PC-9 (cell line): ENCODE measurements at places on chromosomes 6 and 20. TPM values are rescaled to one million over a fixed set of nuclear protein-coding genes. Genes with fewer than 3 reads are reported as not detected.

- H3K36me3 ChIP-seq: no peaks in the 10 kb centered on the region
- H3K27ac ChIP-seq: no peak overlapping the region
- DNase-seq: no peak
- no peaks in the 10 kb centered on the region for H3K27me3 ChIP-seq
- H3K4me1 ChIP-seq: no peaks in the 10 kb centered on the region
Observed at GRCh38 chr20:10385850-10386544, 48.0 kb downstream of the MKKS start.

DNA sequence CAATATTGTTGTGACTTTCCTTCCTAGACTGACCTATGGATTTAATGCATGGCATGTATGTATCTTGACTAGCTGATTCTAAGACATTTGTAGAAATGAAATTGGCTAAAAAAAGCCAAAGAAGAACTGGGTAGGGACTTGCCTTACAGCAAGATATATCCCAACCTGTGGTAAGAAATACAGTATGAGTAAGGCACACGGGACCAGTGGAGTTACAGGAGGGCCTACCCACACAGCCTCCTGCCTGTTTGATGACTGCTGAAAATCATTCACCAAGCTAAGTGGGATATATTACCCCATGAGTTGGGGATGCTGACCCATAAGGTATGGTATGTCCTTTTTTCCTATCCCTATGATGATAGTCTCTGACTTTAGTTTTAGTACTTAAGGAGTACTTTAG lies 112.2 kb downstream of the INSM1 start:
- DNase-seq: no peak
- H3K27ac ChIP-seq: peak overlapping the region; percentile 43; the same call in 1 of the 2 replicates
- H3K4me1 ChIP-seq: peaks cover 11% of the 10 kb centered on the region; the same call in 1 of the 2 replicates
- no peak overlapping the region for H3K4me3 ChIP-seq
- no peaks in the 10 kb centered on the region for H3K36me3 ChIP-seq
- H3K27me3 ChIP-seq: no peaks in the 10 kb centered on the region

Gene SYNDIG1
- total RNA-seq: 0.17 and 0.35 TPM in 2 replicates

DNA sequence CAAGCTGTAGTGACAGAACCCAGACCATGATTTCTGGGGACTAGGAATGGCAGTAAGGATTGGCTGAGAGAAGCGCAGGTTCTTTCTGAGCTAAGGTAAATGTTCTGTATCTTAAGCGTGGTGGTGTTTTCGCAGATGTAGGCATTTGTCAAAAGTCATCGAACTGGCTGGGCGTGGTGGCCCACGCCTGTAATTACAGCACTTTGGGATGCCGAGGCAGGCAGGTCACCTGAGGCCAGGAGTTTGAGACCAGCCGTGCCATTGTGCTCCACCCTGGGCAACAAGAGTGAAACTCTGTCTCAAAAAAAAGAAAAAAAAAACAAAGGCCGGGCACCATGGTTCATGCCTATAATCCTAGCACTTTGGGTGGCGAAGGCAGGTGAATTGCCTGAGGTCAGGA lies 40.7 kb upstream of the EYA2 start:
- no peak overlapping the region for H3K27ac ChIP-seq
- no peaks in the 10 kb centered on the region for H3K36me3 ChIP-seq
- H3K4me3 ChIP-seq: no peak overlapping the region

GRCh38 chr6:14933183-14933544 lies 312.7 kb upstream of the JARID2 start:
- no peak overlapping the region for H3K27ac ChIP-seq
- no peaks in the 10 kb centered on the region for H3K36me3 ChIP-seq
- peaks cover 20% of the 10 kb centered on the region for H3K4me1 ChIP-seq
- H3K4me3 ChIP-seq: no peak overlapping the region

GRCh38 chr20:45247865-45248264 lies 6.5 kb downstream of the SLPI start:
- H3K4me3 ChIP-seq: no peak overlapping the region
- DNase-seq: no peak
- no peak overlapping the region for H3K27ac ChIP-seq
- H3K4me1 ChIP-seq: peaks cover 47% of the 10 kb centered on the region

- no peak overlapping the region for H3K27ac ChIP-seq
- H3K36me3 ChIP-seq: no peaks in the 10 kb centered on the region
- no peak overlapping the region for H3K4me3 ChIP-seq
- H3K27me3 ChIP-seq: peaks cover 48% of the 10 kb centered on the region
- H3K4me1 ChIP-seq: no peaks in the 10 kb centered on the region
Observed at GRCh38 chr20:19212821-19213502, 520 bp downstream of the SLC24A3 start.

- H3K27me3 ChIP-seq: peaks cover 96% of the 10 kb centered on the region
- DNase-seq: no peak
- H3K4me3 ChIP-seq: no peak overlapping the region
- H3K36me3 ChIP-seq: no peaks in the 10 kb centered on the region
- no peaks in the 10 kb centered on the region for H3K4me1 ChIP-seq
Observed at GRCh38 chr6:169849396-169849795, 98.0 kb downstream of the ERMARD start.

GRCh38 chr6:117531809-117532725 lies 49.6 kb downstream of the DCBLD1 start:
- no peak overlapping the region for H3K27ac ChIP-seq
- H3K27me3 ChIP-seq: no peaks in the 10 kb centered on the region
- H3K4me3 ChIP-seq: no peak overlapping the region
- no peak for DNase-seq
- H3K4me1 ChIP-seq: peaks cover 23% of the 10 kb centered on the region

GRCh38 chr6:52522655-52523054 lies 54.2 kb downstream of the TRAM2 start:
- peaks cover 20% of the 10 kb centered on the region for H3K4me1 ChIP-seq
- H3K36me3 ChIP-seq: no peaks in the 10 kb centered on the region
- no peaks in the 10 kb centered on the region for H3K27me3 ChIP-seq
- no peak overlapping the region for H3K27ac ChIP-seq

Gene C6orf52
- 6.1 and 6.2 TPM in 2 replicates for total RNA-seq

GRCh38 chr20:62811320-62811719 lies 5.5 kb upstream of the COL9A3 start:
- H3K27ac ChIP-seq: no peak overlapping the region
- H3K4me1 ChIP-seq: peaks cover 20% of the 10 kb centered on the region
- no peak for DNase-seq

DNA sequence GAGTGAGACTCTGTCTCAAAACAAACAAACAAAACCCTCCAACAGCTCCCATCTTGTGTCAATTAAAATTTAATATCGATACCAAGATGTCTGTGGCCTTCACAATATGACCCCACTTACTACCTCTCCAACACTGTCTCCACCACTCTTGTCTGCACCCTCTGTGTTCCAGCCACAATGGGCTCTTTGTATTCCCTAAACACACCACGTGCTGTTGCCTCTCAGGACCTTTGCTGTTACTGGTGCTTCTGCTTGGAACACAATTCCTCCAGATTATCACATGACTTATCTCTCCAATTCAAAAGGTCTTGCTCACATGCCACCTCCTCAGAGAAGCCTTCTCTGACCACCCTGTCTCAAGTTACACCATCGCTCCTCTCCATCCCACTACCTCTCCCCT lies 6.0 kb upstream of the HCK start:
- no peaks in the 10 kb centered on the region for H3K4me1 ChIP-seq
- peaks cover 61% of the 10 kb centered on the region for H3K27me3 ChIP-seq
- no peak overlapping the region for H3K4me3 ChIP-seq
- no peak for DNase-seq

DNA sequence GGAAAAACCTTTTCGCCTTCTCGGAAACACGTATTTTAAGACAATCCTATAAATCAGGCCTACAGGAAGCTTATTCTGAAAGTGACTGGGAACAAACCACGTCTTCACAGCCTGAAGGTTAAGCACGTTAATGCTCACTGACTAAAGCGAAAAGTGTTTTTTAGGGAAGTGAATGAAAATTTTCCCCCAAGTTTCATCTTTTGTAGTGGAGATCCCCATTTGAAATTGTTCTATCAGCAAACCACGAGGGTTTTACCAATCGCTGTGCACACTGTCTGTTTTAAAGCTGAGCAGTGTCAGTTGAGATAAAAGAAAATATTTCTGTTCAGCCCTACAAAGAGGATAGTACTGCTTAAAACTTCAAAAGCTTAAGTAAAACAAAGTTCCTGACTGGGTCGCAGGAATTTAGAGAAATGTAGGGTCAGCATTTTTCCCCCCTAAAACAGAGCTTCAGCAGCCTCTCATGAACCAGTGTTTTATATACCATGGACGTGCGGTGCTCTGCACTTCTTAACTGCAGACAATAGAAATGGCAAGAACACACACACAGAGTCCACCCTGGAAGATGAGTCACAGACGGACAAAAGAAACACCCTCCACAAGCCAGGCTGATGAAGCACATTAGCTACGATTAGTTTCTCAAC lies 34.9 kb downstream of the SLC22A23 start:
- H3K27me3 ChIP-seq: no peaks in the 10 kb centered on the region
- no peak overlapping the region for H3K27ac ChIP-seq
- H3K36me3 ChIP-seq: no peaks in the 10 kb centered on the region

- H3K36me3 ChIP-seq: no peaks in the 10 kb centered on the region
- no peak overlapping the region for H3K27ac ChIP-seq
- H3K27me3 ChIP-seq: no peaks in the 10 kb centered on the region
- peak; percentile 83 for DNase-seq
- no peak overlapping the region for H3K4me3 ChIP-seq
Observed at GRCh38 chr6:2857580-2858337, 16.1 kb upstream of the SERPINB1 start.

DNA sequence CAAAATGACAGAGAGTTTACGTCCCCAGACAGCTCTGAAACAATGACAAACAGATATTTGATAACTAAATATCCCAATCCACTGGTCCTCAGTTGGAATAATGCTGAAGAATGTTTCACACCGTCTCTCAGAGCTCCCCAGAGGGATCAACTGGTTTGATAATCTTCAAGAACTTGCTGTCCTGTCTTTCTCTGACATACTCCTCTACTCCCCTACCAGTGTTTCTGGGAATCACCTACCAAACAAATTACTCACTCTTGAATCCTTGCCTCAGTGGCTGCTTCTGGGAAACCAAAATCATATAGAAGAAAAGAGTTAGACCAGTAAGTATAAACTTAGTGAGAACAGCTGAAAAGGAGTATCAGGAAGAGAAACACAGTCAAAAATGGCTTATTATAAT lies 469.7 kb upstream of the JAG1 start:
- no peak overlapping the region for H3K27ac ChIP-seq
- no peaks in the 10 kb centered on the region for H3K36me3 ChIP-seq
- DNase-seq: no peak
- H3K4me1 ChIP-seq: 0 out of 2 replicates have a peak, but pooled peaks cover 5% of the 10 kb centered on the region
- H3K27me3 ChIP-seq: no peaks in the 10 kb centered on the region

DNA sequence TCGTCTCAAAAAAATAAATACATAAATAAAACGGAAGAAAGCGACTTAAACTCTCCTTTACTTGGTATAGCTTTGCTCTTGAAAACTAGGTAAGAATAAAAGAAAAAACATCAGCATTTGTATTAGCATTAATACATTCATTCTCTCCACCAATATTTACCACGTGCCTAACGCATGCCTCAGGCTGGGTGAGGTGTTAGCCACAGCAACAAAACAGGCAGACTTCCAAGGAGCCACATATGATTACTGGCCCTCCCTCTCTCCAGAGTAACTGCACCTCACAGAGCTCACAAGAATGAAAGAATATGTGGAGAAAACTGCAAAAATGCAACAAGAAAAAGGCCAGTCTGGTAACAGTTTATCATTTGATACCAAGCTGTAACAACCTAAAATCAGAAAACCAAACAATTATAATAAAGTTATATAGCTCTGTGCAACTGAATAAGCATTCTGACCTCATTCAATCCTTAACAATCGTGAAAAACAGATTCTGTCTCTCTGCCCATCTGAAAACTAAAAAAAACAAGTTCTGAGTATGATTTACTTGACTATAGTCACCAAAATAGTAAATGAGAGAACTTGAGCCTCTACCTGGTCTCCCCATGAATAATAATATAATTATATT lies 5.2 kb downstream of the NAPB start:
- H3K4me1 ChIP-seq: peaks cover 10% of the 10 kb centered on the region
- H3K4me3 ChIP-seq: no peak overlapping the region
- peaks cover 10% of the 10 kb centered on the region; the same call in 1 of the 2 replicates for H3K36me3 ChIP-seq
- DNase-seq: no peak

- H3K27ac ChIP-seq: no peak overlapping the region
- no peak for DNase-seq
- H3K27me3 ChIP-seq: no peaks in the 10 kb centered on the region
- no peak overlapping the region for H3K4me3 ChIP-seq
- no peaks in the 10 kb centered on the region for H3K4me1 ChIP-seq
- H3K36me3 ChIP-seq: no peaks in the 10 kb centered on the region
Observed at GRCh38 chr6:144662812-144663365, 377.8 kb downstream of the UTRN start.

- H3K36me3 ChIP-seq: no peaks in the 10 kb centered on the region
- peak overlapping the region; percentile 82 for H3K27ac ChIP-seq
- no peaks in the 10 kb centered on the region for H3K27me3 ChIP-seq
- DNase-seq: peak; percentile 95
- no peak overlapping the region; the same call in 1 of the 2 replicates for H3K4me3 ChIP-seq
- peaks cover 53% of the 10 kb centered on the region for H3K4me1 ChIP-seq
Observed at GRCh38 chr6:142372348-142372747, 70.5 kb downstream of the ADGRG6 start.

Gene SSR1
- total RNA-seq: 104 and 118 TPM in 2 replicates

- H3K36me3 ChIP-seq: no peaks in the 10 kb centered on the region
- H3K27ac ChIP-seq: no peak overlapping the region
Observed at GRCh38 chr6:111210194-111210728, 123.0 kb downstream of the SLC16A10 start.

GRCh38 chr20:56893226-56893917 lies 264.3 kb downstream of the TFAP2C start:
- H3K36me3 ChIP-seq: no peaks in the 10 kb centered on the region
- H3K4me3 ChIP-seq: no peak overlapping the region
- no peak overlapping the region for H3K27ac ChIP-seq
- H3K4me1 ChIP-seq: no peaks in the 10 kb centered on the region

Gene KCNQ2
- total RNA-seq: 0.30 TPM in 1 of 2 replicates, not detected in the other

GRCh38 chr6:119348748-119349360 lies 707 bp downstream of the MAN1A1 start:
- peaks cover 40% of the 10 kb centered on the region for H3K4me1 ChIP-seq
- DNase-seq: peak; percentile 16
- H3K27ac ChIP-seq: no peak overlapping the region
- H3K36me3 ChIP-seq: no peaks in the 10 kb centered on the region
- H3K27me3 ChIP-seq: no peaks in the 10 kb centered on the region

- H3K4me1 ChIP-seq: no peaks in the 10 kb centered on the region
- peaks cover 70% of the 10 kb centered on the region for H3K27me3 ChIP-seq
- DNase-seq: no peak
- no peak overlapping the region for H3K27ac ChIP-seq
Observed at GRCh38 chr6:170058878-170059485, 231.9 kb downstream of the DLL1 start.

Gene MRPS26
- 58.3 and 84.9 TPM in 2 replicates for total RNA-seq

Gene GABBR1
- 36.3 and 43.6 TPM in 2 replicates for total RNA-seq
